ENCODE measurements at places on chromosomes 12 and 14.

DNA sequence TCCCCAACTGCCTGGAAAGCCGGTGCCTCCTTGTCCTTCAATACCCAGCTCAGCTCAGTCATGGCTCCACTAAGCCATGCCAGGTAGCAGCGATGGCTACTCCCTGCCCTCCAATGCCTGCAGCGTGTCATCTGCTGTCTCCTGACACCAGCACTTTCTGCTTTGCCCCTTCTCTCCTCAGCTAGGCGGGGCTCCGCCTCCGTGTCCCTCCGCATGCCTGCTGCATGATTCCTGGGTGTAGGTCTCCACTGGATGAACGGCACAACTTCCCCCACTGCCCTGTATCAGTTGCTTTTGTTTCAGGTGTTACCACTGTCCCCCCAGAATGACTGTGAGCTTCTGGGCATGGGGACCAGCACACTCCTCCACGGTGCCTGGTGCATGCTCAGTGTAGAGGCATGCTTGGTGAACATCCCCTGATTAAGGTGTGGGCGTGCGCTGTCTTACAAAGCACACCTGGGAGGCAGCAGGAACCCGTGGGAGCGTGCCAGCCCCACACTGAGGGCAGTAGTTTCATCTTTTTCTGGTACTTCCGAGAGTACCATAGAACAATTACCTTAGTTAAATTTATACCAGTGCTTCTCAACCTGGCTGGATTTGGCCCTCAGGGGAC lies 179.4 kb upstream of the PRMT8 start:
- no peak for DNase-seq

DNA sequence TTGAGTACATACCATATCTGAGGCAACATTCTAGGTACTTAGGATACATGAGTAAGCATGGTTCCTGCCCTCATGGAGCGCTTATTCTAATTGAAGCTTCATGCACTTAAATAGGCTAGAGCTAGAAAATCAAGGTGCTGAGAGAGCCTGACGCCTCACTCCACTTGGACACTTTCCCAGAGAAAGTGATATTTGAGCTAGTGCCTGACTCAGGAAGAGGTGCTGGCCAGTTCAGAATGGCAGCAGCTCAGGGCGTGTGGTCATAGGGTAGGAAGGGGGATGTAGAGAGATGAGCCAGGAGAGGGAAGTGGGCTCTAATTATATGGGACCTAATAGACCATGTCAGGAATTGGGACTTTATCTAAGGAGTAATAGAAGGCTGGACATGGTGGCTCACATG lies 33.3 kb downstream of the TULP3 start:
- no peak for DNase-seq

DNA sequence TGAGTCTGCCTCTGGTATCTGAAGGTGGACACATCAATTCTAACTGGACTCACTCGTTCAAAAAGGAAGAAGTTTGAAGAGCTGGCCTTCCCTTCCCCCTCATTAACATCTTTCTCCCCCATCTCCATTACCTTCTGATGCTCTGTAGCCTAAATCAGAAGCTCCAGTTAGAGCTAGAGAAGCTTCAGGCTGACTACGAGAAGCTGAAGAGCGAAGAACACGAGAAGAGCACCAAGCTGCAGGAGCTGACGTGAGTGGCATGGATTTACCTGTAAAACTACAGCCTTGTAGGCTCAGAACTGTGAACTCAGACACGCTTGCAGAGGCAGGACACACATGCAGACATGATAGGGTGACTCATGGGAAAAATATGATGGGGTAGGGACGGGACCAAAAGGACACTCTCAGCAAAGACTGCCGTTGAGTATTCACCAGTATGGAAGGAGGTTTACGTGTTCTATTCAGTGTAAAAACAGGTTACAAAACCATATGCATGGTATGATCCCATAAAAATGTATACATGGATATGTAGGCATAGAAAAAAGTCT lies 14.3 kb upstream of the PIP4K2C start:
- DNase-seq, result no peak

DNA sequence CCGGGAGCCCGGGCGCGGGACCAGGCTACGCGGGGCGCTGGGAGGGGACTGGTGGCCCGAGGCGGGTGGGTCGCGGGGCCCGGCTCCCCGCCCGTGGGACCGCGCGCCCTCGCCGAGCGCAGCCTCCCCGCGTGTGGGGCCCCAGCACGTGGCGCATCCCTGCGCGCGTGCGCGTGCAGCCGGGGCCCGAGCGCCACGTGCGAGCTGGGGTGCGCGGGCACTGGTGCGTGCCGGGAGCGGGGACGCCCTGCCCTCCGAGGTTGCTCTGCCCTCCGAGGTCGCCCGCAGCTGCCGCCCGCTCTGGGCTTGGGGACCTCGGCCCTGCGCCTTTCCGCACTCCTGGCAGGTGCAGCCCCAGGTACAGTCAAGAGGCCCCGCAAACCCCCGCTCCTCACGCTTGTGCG lies 365 bp upstream of the CCDC88C start:
- no peak for DNase-seq
